ENCODE measurements at places on chromosomes 5 and 9.

- DNase-seq: no peak
Observed at GRCh38 chr5:68266457-68266856, 50.9 kb downstream of the PIK3R1 start.

- DNase-seq: peak; percentile 27
Observed at GRCh38 chr9:70420441-70421271, 6.2 kb upstream of the KLF9 start.

GRCh38 chr9:99436616-99437015, 214.5 kb downstream of the SEC61B start:
- no peak for DNase-seq

DNA sequence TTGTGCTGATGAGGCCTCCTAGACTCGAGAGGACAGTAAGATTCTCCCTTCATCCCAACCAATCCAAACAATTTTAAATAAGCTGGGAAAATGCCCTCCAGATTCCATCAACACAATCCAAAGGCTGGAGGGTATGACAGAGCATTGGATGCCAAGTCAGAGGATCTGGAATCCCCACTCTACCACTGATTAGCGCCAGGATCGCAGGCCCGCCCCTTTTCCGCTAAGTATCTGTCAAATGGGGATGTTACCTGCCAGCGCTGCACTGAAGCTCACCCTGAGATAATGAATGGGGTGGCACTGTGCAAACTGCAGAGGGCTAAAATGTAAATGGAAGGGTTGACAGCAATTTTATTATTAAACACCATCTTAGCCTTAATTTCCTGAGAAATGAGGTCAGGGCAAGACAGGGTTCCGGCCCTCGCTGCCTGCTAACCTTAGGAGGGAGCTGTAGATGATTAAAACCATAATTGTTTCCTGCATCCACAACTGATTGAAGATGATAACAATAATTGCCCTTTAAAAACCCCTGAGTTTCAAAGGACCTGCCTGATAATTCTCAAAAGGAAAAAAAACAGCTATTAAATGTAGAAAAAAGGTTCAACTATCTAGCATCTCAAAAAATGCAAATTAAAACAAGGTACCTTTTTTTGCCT, 31.6 kb upstream of the GABBR2 start:
- DNase-seq: no peak

DNA sequence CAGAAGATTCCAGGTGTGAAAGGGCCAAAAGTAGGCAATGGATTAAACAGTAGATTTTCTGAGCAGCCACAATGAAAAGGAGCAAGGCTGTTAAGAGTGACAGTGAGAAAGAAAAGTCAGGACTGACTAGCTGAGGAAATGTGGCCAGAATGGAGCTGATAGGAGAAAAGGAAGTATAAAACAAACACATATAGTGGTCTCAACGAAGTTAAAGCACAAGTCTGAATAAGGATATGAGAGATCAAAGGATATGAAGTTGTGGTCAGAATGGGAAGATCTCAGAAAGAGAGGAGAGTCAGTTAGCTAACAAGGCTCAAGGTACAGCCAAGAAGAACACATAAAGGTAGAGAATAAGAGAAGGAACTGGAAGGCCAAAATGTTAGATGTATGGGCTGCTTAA, 39.9 kb downstream of the FNIP1 start:
- DNase-seq: no peak

DNA sequence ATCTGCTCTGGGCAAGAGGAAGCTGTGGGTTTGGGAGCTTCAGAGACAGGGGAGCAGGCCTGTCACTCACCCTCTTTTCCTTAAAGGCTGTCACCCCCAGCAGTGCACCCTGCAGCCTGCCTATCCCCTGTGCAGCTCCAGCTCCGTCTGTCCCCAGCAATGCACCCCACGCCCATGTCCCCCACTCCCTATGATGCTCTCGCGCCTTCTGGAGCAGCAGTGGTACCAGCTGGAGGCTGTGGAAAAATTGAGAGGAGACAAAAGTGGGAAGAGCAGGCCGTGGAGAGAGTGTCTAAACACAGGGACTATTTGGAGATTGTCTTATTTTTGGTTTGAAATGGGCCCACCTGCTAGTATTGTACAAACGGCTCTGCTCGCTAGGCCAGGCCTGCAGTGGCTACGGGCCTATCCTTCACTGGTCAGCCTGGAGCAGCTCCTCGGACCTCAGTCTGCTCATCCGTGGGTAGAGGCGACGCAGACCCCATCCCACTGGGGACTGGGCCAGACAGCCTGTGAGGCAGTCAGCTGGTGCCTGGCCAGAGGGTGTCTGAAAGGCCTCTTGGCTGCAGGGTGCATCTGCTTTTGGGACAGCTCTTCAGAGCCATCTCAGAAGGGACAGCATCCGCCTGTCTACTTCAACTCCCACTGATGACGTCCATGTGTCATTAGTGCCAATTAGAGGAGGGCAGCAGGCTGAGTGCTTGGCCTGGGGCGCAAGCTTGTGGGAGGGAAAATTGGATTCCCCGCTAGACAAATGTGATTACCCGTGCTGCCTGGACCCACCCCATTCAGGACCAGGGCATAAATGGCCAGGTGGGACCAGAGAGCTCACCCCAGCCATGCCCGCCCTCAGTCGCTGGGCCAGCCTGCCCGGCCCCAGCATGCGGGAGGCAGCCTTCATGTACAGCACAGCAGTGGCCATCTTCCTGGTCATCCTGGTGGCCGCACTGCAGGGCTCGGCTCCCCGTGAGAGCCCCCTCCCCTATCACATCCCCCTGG, at the start of gene DBH:
Gene DBH (plus strand): TSS at position 831 of the 999 bp plus-strand sequence. CDS start 9 bp downstream, at position 840.
- no peak for DNase-seq

Measured in CD4-positive, alpha-beta T cell treated with Interleukin-6 at 100 ng/mL for 8 hours (primary cell).